Subcutaneous preadipocyte (primary cell): ENCODE measurements at places on chromosomes 4 and X. TPM values are rescaled to one million over a fixed set of nuclear protein-coding genes. Genes with fewer than 3 reads are reported as not detected.

AFF1 gene
- total RNA-seq: 14.9 and 18.4 TPM in 2 replicates

RPS6KA6 gene
- 0.98 and 1.1 TPM in 2 replicates for total RNA-seq

AFM gene
- total RNA-seq: not detected in 2 replicates

DUSP21 gene
- total RNA-seq: not detected in 2 replicates

PF4V1 gene
- total RNA-seq: 0.59 TPM in 1 of 2 replicates, not detected in the other

MYOZ2 gene
- total RNA-seq: 0.98 and 2.2 TPM in 2 replicates

DCAF12L1 gene
- total RNA-seq: not detected in 2 replicates

SYTL5 gene
- total RNA-seq: under 0.01 TPM in 1 of 2 replicates, not detected in the other

ZNF595 gene
- total RNA-seq: 12.7 and 13.2 TPM in 2 replicates

TMEM150C gene
- total RNA-seq: 0.78 and 1.5 TPM in 2 replicates

ZNF157 gene
- not detected in 2 replicates for total RNA-seq

GSX2 gene
- total RNA-seq: not detected in 2 replicates

SMIM10L2A gene
- total RNA-seq: under 0.01 TPM in 2 replicates

TIGD4 gene
- under 0.01 and 0.20 TPM in 2 replicates for total RNA-seq

RWDD4 gene
- total RNA-seq: 20.6 and 24.0 TPM in 2 replicates

FABP2 gene
- not detected in 2 replicates for total RNA-seq

PCDH19 gene
- under 0.01 TPM in 1 of 2 replicates, not detected in the other for total RNA-seq

TMEM154 gene
- total RNA-seq: 2.6 and 11.1 TPM in 2 replicates

NPY1R gene
- total RNA-seq: under 0.01 TPM in 1 of 2 replicates, not detected in the other

XAGE2 gene
- not detected in 2 replicates for total RNA-seq

SPANXN4 gene
- total RNA-seq: not detected in 2 replicates
